Umbilical cord (tissue), 2 donors: ENCODE measurements at places on chromosomes 7 and 10.

DNA sequence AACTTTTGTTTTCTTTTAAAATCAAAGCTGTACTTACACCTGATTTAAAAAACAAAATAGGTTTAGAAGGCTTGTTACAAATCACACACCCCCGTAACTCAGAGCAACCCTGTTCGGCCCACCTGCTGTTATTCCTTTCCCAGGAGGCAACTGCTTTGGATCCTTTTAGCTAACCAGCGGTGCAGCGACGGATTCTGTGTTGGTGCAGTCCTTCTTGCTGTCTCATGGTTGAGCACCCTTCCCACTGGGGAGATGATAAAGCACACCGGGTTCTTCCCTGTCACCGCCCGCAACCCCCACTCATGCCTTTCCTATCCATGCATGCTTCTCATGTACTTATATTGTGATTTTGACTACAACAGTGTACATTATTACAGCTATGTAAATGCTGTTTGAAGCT is 24.8 kb upstream of the MKI67 start:
- no peak for DNase-seq

DNA sequence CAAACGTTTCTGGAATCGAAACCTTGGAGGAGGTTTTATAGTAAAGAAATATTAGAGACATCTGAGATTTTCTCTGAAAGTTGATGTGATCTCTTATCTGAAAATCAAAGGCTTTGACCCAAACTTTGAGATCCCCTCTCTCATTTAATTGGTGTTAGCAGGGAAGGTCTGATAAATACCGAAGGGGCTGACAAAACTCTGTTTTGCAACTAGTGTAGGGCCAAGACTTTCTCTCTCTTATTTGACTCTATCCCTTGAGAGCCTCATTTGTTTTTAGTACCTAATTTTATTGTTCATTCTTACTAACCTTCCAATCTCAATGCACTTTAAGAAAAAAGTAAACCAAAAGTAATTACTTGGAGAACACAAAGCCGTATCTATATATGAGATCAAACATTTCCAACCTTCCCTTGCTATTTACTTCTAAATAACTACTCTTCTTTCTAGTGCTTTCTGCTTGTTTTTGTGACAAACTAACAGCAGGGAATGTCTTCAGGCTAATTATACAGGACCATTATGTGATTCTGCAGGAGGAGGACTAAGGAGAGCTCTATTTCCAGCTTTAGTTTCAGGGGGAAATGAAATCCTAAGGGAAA is 33.4 kb upstream of the NPVF start:
- DNase-seq: no peak

GRCh38 chr10:117486606-117487005 is 55.9 kb upstream of the EMX2 start:
- no peak for DNase-seq

GRCh38 chr10:43267811-43268210 is 946 bp upstream of the RASGEF1A start:
- DNase-seq: no peak

GRCh38 chr7:73613954-73614735 is 10.2 kb downstream of the MLXIPL start:
- DNase-seq: no peak
